HEK293T (cell line): ENCODE measurements at places on chromosomes 16 and 17.

GRCh38 chr17:39639043-39639442, 2.1 kb downstream of the STARD3 start:
- no peak for DNase-seq

GRCh38 chr17:67443931-67444595, 67.0 kb downstream of the PITPNC1 start:
- DNase-seq = no peak

DNA sequence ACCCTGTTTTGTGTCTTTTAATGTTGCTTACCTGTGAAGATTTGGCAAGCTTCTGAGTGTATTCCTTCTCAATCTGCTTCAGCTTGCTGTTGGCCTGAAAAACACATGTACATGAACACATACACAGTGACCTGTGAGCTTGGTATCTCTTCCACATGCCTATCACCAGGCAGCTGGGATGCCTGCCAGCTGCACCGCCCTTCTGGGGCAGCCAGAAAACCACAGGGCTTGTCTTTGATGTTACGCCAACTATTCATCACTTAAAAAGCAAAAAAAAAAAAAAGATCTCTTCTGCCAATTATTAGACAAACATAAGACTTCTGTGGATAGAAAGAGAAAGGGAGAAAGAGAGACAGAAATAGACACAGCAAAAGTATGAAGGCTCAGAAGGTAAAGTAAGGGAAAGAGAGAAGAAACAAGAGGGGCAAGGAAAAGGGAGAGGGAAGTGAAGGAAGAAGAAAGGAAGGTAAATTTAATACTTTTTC, 189.2 kb upstream of the AXIN2 start:
- no peak for DNase-seq

- DNase-seq = no peak
Measured at GRCh38 chr16:11411059-11411550, 65.8 kb downstream of the RMI2 start.

DNA sequence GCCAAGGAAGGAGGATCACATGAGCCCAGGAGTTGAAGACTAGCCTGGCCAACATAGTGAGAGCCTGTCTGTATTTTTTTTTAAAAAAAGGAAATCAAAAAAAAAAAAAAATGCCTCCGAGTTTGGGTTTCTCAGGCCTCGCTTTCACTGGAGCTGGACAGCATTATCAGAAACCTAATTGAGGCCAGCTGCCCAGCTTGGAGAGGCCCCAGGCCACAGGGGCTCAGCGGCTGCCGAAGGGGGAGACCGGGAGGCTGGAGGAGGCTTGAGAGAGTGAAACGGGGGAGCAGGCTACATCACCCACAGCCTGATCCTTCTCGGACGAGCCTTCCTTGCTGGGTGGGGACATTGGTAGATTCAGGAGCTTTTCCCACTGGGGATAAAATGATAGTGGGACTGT, 5.1 kb downstream of the TTYH2 start:
- no peak for DNase-seq
